Hematopoietic multipotent progenitor cell treated with erythropoietin and hydrocortisone succinate and interleukin-3 and kit ligand, for 4 days (in vitro differentiated cells): ENCODE measurements at places on chromosomes 13 and 19.
A peak's percentile ranks its signal among the peaks of the same experiment; 100 is the strongest.

DNA sequence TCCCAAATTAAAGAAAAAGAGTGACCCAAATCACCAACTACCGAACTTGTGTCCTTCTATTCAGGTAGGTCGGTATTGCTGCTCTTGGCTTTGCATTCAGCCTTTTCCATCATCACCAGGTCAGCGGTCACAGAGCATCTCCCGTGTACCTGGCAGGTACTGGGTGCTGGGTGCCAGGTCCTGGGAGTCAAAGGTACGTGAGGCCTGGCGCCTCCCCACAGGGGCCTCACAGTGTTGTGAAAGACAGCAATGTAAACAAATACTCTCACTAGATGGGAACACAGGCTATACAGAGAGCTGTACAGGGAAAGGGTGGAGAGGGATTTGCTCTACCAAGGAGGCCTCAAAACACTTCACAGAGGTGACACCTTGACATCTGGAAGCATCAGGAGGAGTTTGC is 86.7 kb downstream of the ZIC5 start:
- no peak for DNase-seq

DNA sequence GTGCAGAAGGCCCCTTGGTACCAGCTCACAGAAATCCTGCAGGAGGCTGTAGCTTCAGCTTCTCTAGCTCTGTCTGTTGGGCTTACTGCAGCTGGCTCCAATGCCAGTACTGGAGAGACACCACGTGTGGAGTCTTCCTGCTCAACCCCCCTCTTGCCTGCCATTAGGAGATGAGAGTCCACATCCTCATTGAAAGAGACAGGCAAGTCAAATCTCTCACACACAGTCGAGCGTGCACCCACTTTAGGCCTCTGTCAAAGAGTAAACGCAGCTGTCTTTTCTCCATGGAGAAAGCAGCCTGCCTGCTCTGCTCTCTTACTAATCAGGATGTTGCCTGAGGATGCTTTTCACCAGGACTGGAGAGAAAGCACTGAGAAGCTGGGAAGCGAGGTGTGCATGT is 523.0 kb upstream of the NBEA start:
- DNase-seq: no peak

DNA sequence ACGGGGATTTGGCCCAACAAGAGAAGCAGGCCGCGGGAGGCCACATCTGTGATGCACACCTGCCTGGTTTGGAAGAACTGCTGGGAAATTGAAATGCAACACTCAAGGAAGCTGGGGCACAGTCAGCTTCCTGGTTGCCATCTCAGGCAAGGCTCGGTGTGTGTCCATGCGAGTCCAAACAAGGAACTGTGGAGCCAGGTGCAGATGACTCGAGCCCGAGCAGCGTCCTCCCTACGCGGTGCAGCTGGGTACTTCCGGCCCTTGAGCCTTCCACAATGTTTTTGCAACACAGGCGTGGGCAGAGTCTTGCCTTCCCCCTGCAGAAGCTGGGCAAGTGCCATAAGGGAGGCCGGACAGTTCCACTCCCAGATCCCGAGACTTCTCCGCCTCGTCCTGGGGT is 94.6 kb downstream of the CRYL1 start:
- DNase-seq: no peak

DNA sequence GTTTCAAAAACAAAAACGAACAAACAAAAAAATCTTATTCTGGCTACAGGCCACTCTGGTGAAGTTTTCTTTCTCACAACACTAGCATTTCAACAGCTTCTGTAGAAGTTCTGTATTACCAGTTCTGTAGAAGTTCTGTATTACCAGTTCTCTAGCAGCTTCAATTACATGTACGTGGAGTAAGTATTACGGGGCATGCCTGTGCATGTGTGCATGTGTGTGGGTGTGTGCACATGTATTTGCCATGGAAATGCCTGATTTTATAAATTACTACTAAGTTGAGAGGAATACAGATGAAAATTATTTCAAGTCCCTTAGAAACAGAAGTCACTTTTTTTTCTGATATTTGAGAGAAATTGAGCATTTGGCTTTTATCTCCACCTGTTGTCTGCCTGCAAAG is 414.2 kb downstream of the FOXO1 start:
- no peak for DNase-seq

GRCh38 chr13:95918860-95919259 is 134.3 kb downstream of the UGGT2 start:
- DNase-seq: no peak

DNA sequence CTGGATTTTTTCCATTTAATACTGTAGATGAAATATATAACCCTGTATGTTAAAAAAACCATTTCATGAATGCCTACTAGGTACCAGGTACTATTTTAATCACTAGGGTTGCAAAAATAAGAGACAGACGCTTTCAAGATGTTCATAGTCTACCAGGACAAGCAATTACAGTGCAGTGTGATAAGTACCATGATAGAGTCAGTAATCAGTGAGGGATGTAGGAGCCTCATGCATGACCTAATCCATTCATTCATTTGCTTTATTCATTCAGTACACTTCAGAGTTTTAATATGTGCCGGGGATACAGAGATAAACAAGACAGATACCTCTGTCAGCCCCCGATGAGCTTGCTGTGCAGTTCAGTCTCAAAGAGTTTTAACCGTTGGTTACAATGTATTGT is 3.0 kb downstream of the WASF3 start:
- no peak for DNase-seq

DNA sequence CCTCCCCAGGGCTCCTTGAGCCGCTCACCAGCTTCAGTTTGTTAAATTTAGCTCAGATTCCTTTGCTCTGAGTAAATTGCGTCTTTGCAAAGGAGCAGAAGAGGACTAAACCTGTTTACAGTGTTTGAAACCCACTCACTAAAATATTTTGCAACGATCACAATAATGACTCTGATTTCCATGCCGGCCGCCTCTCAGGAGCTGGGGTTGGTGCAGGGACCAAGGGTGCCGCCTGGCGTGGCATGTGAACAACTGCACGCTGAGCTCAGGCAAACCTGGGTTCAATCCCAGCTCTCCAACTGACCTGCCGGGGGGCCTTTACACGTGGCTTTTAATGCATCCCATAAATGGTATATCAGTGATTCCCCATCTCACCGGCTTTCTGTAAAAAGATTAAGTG is 68.7 kb upstream of the CACNA1A start:
- DNase-seq: peak; percentile 26

DNA sequence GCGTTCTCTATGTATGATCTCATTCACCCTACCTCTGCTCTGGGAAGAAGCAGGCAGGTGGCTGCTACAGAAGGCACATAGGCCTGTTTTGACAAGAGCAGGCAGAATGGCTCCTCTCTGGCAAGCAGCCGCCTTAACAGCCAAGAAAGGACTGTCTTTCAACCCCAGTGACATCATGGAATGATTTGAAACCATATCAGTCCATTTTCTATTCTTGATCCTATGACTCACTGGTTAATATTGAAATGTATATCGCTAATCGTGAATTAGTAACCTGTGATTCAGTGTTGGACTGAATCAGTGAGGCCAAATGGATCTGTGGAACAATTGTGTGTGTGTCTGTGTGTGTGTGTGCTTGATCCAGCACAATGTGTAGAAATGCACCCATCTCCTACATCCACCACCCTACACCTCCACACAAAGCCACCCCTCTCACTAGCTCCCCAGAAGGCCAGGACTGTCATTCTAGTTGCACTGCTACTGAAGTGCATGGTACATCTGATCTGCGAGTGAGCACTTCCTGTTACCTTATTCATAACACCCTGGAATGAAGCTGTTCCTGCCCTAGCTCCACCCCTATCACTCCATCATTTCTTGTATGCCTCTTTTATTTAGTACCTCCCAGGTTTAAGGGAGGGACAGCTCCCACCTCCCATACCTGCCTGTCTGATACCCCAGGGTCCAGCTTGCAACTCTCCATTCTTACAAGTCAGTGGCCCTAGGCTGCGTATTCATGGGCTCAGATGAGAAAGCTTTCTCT is 460.0 kb downstream of the FOXO1 start:
- DNase-seq: peak; percentile 24

- DNase-seq: peak; percentile 74
These were observed 43.9 kb upstream of the FRY start for GRCh38 chr13:31987535-31988170.

- no peak for DNase-seq
These were observed 63.1 kb downstream of the COG3 start for GRCh38 chr13:45527699-45528462.

DNA sequence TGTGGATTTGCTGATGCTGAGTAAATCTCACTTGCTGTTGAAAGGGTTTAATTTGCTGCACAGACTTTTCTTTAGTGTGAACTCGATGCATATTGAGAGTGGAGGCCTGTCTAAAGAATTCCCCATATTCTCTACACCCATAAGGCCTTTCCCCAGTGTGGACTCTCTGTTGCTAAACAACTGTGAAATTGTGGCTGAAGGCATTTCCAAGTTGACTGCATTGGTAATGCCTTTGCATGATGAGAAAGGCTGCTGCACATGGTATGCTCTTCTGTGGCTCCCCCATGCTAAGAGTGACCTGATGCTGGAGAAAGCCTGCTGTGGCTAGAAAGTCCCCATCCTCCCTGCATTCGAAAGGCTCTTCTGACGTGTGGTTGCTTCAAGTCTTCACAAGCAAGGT is 6.6 kb upstream of the ZNF599 start:
- DNase-seq: no peak

GRCh38 chr19:49560358-49560900 is 19.9 kb downstream of the NOSIP start:
- DNase-seq: peak; percentile 44

DNA sequence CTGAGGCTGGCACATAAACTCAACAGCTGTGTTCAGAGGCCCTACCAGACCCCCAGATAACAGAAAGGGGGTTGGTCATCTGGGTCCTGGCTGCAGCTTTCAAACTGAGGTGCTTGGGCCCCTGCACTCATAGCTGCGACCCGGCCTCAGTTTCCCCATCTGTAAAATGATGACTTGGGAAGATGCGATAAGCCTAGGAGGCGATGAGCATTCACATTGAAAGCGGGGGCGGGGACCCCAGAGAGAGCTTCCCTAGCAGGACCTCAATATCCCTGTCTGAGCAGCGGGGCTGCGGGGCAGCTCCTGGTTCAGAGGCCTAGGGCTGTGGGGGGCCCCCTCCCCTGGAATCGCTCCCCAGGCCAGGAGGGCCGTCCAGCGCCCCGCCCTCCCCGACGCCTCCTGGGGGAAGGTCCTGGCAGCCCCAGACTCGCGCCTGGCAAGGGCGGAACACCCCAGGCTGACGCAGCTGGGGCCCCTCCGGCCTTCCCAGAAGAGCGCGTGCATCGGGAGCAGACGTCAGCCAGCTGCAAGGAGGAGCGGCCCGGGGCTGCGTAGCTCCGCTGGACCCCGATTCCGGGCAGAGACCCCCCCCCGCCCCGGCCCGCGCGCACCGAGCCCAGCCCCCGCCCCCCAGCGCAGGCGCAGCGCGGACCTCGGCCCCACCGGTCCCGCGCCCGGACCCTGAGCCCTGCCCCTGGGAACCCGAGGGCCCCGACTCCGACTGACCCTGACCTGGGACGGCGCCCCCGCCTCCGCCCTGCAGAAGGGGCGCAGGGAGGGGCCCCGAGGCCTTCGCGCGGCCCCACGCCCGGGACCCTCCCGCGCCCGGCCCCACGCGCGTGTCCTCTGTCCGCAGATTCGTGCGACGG is 3.5 kb downstream of the FSTL3 start:
- peak; percentile 72 for DNase-seq

- DNase-seq: no peak
These were observed 60.6 kb upstream of the ZNF724 start for GRCh38 chr19:23310729-23311211.

- DNase-seq: no peak
These were observed 112.3 kb downstream of the POSTN start for GRCh38 chr13:37486171-37486681.

DNA sequence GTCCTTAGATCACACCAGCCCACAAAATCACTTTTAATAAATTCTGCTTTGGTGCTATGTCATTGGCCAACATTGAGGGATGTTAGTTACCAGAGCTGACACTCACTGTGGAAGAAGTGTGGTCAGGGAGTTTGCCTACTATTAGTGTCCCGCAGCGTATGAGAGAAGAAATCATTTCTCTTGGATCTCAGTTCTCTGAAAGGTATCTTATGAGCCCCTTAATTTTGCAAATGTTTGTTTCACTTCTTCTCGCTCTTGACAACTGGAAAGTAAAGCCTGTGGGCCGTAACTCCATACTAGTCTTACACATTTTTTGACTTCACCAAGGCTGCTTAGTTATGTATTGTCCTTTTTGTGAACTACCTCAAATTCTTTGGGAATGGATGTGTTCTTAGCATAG is 80.9 kb downstream of the FLT1 start:
- no peak for DNase-seq

DNA sequence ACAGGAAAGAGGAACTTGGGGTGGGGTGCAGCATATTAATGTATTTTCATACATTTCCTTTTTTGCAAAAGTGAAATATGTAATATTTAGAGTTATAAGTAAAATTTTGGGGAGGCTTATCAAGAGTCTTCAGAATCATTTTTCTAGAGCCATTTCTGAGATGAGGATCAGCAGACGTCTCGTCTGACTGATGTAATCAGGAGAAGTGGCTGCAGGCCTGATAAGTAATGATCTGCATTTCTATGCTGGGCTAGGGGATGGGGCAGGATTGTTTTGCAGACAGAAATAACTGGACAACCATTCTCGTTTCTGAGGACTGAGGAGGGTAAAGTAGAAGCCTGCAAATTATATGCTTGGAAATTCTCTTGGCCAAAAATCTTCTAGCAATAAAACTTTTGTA is 89.2 kb upstream of the ARGLU1 start:
- DNase-seq: no peak

GRCh38 chr13:30808600-30808999 is 73.3 kb downstream of the ALOX5AP start:
- DNase-seq: no peak

DNA sequence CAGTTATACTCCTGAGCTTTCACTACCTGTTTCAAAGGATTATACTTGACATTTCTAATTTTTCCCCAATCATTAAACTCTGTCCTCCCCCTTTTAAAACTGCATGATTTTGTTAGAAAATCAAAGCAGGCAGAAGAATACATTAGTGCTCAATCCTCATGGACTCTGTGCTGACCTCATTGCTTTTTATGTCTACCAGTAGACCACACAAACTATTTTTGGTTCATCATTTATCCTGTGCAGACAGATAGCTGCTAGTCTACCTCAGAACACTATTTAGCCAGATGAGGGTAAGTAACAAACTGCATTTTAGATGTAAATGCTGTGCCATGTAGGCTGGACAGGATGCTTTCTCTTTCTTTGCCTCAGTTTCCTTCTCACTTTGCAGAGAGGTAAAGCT is 235.9 kb downstream of the DCT start:
- no peak for DNase-seq

GRCh38 chr13:60619461-60619860 is 222.4 kb downstream of the TDRD3 start:
- DNase-seq: peak; percentile 6

GRCh38 chr19:10502524-10503001 is 593 bp downstream of the KEAP1 start:
- peak; percentile 98 for DNase-seq

- no peak for DNase-seq
These were observed 226.8 kb downstream of the LACC1 start for GRCh38 chr13:44106266-44107152.

- peak; percentile 95 for DNase-seq
These were observed 44.5 kb downstream of the RFX2 start for GRCh38 chr19:6065685-6066374.
